Progenitor cell of endocrine pancreas (in vitro differentiated cells): ENCODE measurements at places on chromosomes 12 and 14.

- no peak for DNase-seq
Observed at GRCh38 chr12:75995691-75996090, 35.9 kb downstream of the PHLDA1 start.

- DNase-seq = no peak
Observed at GRCh38 chr12:116160231-116160630, 117.3 kb downstream of the MED13L start.

- no peak for DNase-seq
Observed at GRCh38 chr12:30447061-30447750, 248.5 kb downstream of the IPO8 start.

DNA sequence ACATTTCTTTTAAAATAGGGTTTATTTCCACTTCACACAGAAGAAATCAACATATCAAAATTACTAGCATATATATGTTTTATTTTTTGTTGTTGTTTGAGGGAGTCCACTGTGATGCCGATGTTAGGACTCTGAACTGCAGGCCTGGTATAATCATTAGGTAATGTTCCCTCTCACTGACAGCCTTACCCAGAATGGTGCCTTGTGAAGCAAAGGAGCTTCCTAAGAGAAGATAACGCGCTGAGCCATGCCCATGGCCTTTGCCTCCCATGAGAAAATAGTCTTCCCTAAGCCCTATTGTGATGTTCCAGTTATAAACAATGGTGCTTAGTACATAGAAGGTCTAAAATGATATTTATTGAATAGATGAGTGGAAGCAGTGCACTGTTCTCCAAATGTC lies 12.0 kb downstream of the GNG2 start:
- no peak for DNase-seq

- DNase-seq = no peak
Observed at GRCh38 chr12:51430196-51430895, 5.7 kb downstream of the SLC4A8 start.

DNA sequence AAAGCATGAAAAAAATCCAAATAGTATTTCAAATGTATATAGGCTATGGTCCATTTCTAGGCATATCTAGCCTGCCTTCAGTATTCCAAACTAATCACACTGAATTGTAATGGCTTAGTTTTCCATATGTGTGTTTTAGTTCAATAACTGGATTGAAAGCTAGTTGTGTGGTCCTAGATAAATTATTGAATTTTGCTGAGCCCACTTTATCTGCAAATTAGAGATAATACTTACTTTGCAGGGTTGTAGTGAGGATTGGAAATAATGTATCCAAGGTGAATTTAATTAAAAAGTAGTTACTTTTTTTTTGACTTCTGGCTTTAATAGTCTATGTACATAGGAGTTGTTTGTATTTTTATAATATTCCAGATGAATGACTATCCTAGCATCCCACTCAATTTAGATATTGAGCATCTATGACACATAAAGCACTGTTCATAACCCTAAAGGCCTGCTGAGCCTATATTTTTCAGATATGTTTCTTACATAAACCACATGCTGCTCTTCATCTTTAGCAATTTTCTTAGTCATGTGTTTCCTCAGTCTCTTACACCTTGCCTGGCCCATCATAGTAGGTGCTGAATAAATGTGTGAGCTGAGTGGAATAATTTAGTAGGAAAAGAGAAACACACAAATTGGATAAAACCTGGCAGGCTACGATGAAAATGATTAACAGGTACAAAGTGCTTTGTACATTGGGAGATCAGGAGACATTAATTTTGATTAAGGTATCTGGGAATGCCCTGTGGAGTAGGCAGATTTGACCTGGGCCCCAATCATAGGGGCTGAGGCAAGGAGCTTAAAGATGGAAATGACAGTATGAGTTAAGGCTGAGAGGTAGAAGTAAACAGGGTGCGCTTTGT lies 1.1 kb upstream of the ATP23 start:
- DNase-seq = no peak

DNA sequence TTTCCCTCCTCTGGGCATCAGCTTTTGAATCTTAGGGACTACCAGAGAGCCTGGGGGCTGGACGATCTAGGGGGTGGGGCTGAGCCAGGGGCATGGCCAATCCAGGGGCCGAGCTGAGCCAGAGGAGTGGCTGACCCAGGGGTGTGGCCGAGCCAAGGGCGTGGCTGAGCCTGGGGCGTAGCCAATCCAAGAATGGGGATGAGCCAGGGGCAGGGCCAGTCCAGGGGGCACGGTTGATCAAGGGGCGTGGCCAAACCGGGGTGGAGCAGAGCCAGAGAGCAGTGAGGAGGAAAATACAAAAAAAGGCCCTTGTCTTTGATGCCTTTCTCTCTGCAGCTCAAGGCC lies 219.3 kb upstream of the NOS1 start:
- DNase-seq = no peak

- no peak for DNase-seq
Observed at GRCh38 chr12:22682663-22683062, 57.7 kb downstream of the ETNK1 start.

GRCh38 chr14:84671776-84672175 lies 858.2 kb upstream of the FLRT2 start:
- no peak for DNase-seq

GRCh38 chr14:96362965-96363750 lies at the start of the genes ATG2B and GSKIP:
Gene ATG2B (minus strand): TSS chr14:96363341. CDS start chr14:96362976, 365 bp downstream.
Gene GSKIP (plus strand): TSS chr14:96363526. CDS start chr14:96382248, 18,722 bp downstream.
- DNase-seq = peak; percentile 95

DNA sequence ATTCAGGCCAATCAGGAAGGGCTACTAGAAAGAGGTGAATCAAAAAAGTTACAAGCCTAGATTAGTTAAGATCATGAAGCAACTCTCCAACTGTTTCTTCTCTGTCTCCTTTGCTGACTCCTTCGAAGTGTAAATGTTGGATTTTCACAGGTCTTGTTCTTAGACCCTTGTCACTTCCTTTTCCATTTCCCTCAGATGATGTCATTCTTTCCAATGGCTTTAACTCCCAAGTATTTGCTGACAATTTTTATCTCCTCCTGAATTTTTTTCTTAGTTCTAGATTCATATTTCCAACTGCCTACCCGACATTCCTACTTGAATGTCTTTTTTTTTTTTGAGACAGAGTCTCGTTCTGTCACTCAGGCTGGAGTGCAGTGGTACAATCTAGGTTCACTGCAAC lies 10.8 kb downstream of the GAS2L3 start:
- DNase-seq = no peak
